ENCODE measurements at places on chromosomes 5 and 9.

- DNase-seq, result no peak
These were observed 49.0 kb upstream of the RAPGEF6 start for GRCh38 chr5:131684051-131684450.

DNA sequence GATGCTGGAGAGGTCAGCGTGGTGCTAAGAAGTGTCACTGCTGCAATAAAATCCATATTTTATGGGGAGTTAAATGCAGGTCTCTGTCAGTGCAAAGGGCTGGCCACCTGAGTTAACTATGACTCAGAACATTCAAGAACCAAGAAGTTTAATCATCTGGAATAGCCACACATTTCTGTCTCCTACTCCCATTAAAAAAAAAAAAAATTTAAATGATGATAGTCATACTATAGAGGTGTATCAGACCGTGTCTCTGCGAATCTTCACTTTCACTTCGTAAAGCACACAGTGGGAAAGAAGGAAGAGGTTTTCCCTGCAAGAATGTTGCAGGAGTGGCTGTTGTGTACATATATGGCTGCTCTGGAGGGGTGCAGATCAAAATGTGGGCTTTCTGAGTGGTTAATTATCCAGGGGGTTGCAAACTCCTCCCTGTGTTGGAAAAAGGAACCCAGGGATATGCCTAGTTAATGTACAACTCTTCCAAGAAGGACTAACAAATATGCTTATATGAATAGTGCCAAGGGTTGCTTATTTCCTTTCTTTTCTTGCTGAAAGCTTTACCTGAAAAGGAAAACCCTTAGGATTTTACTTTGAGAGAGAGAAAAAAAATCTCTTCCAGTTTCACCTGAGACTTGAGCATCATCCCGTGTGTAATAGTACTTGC is 1.5 kb downstream of the CDH6 start:
- no peak for DNase-seq

DNA sequence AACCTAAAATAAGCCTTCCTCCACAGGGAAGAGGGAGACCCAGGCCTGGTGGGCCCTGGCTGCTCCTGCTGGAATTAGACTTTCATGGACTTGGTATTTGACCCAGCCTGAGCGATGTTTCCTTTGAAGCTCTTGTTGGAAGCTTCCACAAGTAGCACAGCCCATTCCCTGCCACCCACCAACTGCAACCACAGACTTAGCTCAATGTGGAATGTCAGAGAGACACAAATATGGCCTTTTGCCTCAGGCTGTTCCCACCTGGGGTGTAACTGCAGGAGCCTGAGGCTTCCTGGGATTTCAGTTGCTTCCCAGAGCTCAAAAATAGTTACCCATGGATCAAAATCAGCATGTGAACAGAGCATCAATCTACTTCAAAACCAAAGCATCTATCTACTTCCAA is 70.3 kb upstream of the LHFPL2 start:
- DNase-seq, result no peak

DNA sequence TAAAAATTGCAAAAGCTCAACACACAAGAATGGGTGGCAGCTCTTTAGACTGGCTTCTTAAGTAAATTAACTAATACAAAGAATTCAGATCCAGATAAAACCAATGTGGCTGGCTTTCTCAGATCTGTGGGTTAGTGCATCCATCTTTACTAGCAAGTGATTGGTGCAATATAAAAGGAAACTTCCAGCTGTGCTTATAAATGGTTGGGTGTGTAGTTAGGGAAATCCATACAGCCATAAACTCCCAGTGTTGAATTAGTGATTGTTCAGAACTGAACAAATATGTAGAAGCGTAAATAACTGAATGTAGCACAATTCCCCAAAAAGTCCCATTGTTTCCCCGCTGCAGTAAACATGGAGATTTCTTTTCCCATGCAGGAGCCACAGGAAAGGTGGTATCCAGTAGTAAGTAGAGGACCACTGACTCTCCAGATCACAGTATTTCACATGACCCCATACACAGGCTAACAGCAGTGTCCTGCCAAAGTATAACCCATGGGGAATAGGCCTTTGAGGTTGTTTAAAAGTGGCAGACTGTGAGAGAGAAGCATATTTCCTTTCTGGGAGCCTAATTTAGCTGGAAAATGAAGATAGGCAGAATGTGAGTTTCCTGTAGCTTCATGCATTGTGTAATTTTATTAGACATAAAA is 173.1 kb upstream of the SLC12A2 start:
- DNase-seq, result no peak

- DNase-seq, result no peak
These were observed 5.1 kb downstream of the ARL14EPL start for GRCh38 chr5:116037236-116037822.

DNA sequence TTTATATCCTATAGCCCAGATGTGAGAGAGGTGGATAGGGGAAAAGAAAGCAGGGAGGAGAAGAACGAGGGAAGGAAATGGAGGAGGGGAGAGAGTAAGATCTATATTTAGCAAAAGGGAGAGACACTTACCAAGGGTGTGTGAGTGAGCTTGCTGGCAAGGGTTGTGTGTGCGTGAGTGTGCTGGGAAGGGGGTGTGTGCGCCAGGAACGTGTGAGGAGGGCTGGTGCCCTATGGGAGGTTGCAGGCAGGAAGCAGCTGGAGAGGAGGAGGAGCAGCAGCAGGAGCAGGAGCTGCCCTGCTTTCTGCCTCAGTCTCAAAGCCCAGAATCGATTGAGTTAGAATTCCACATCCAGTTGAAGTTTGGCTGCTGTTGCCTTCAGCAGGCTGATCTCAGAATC is 148.3 kb upstream of the RUSC2 start:
- no peak for DNase-seq

GRCh38 chr5:73746608-73747007 is 120.6 kb downstream of the ARHGEF28 start:
- no peak for DNase-seq

GRCh38 chr5:14739538-14739937 is 75.0 kb downstream of the OTULIN start:
- DNase-seq, result peak; percentile 66

DNA sequence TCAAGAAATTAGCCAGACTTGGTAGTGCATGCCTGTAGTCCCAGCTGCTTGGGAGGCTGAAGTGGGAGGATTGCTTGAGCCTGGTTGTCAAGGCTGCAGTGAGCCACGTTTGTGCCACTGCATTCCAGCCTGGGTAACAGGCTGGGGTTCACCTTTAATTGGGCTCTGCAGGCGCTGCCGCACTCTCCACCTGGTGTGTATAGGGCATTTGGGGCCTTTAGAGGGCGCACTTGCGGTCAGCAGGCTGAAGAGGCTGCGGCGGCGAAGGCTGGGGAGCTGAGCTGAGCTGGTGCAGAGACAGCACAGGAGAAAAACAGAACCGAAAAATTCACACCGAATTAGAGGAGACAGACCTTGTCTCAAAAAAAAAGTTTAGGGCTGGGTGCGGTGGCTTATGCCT is 31.2 kb downstream of the CDK7 start:
- DNase-seq, result no peak
